ENCODE measurements at places on chromosomes 11 and 22.

DNA sequence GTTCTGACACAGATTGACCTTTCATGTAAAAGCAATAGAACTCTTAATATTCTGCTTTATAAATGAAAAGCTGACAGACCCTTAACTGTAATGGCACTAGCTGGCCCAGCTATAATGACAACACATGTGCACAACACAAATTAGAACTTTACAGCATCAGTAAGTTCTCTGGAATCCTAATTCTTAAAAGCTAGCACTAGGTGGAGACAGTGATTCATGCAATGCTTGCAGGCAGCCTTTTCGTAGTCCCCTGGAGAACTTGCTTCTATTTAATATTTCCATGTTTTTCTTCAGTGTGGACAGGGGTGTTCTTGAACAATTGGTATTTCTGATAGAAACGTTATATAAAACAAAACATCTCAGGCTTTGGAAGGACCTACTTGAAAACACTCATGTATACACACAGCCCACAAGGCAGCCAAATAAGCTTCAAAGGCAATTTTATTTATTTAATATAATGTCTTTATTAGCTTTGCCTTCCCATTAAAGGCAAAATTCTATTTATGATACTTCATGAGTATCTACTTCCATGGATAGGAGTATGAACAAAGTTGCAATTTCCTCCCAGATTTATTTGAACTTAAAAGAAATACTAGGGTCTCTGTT, 374.3 kb upstream of the MPPED2 start:
- no peak for ATAC-seq

GRCh38 chr11:39541945-39542351, 1917.5 kb downstream of the LRRC4C start:
- ATAC-seq, result no peak

GRCh38 chr11:86513746-86514373, 139.2 kb downstream of the CCDC81 start:
- no peak for ATAC-seq

DNA sequence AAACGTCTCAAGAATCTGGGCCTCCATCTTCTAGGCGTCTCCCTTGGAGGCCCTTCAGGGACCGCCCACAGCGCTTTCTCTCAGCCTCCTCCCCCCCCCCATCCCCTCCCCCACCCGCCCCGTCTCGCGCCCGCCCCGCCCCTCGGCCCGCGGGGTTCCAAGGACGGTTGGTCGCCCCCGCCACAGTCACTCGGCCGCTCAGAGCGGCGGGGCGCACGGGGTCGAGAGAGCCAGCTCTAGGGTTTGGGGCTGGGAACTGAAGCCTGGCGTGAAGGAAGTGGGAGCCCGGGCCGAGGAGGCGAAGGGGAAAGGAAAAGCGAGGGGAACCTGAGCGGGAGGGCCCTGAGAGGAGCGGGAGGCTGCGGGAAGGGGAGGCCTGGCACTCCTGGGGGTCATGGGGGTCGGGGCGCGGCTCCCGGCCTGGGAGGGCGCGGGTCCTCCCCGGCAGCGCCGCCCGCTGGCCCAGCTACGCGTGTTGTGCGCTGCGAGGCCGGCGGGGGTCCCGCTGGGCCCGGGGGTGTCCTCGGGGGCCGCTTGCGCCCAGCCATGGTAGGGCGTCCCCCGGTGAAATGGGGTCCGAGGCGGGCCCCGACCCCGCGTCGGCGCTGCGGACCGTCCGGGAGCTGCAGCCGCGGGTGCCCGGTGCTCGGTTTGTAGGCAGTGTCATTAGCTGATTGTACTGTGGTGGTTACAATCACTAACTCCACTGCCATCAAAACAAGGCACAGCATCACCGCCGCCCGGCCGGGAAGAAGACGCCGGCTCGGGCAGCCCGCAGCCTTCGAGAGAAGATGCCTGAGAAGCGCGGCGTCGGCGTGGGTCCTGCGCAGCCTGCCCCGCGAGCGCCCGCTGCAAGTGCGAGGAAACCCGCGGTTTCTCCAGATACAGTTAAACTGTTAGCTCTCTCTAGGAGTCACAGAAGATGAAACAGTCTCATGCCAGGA, at the start of gene BTG4:
Gene BTG4, minus strand, starts transcription at position 91 of the 944 bp plus-strand sequence. CDS start 13,610 bp downstream, outside the sequence.
- peak; percentile 35 for ATAC-seq

DNA sequence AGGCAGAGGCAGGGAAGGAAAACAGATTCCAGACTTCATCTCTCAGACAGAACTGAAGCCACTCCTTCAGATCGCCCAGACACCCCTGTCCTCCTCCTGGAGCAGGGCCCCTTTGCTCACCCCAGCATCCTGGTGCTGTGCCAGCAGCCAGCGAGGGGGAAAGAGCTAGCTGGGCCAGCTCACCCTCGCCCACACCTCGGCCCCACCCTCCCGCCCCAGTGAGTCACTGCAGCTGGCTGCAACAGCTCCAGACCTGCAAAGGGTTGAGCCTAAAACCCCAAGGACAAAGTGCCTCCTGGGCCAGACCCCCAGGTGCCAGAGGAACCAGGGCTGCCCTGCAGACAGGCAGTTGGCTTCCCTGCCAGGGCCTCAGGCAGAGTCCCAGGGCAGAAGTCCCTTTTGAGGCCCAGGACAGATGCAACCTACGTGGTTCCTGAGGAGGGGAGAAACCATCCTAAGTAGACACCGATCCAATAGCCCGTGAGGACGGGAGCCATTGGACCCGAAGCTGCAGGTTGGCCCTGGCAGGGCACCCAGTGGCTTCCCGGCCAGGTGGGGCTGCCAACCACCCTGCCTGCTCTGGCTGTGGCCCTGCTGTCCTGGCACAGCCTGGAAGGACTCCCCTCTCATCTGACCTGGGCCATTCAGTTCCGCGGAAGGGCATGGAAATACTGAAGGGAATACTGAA, 7.2 kb downstream of the AHNAK start:
- peak; percentile 36 for ATAC-seq

DNA sequence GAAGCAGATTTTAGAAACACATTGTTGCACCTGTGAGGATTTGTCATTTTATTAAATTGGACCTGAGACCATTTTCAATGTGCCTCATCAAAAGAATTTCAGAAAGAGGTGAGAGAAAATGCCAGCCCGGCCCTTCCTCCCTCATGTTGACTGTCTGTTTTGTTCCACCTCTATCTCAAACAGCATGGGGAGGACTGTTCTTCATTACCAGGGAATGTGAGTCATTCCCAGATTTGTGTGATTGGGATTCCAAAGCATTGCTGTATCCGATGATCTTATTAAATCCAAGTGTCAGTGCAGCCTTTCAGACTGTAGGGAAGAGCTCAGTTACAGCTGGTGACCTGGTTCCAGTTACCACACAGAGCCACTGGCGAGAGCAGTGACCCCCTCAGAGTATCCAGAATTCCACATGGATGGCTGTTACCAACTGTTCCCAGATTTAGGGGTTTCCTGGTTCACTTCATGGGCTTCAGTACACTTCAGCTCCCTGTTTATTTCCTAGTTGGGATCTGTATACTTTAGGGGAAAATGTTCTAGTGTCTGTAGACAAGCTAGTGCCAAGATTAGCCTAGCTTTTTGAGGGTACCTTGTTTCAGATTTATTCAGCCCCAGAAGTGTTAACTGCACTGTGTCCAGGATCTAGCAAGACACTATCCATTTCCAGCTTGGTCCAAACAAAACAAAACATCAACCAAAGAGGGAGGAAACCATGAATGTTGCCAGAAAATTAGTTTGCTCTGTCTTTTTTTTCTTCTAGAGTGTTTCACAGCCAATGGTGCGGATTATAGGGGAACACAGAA, 20.9 kb downstream of the KREMEN1 start:
- ATAC-seq, result no peak

DNA sequence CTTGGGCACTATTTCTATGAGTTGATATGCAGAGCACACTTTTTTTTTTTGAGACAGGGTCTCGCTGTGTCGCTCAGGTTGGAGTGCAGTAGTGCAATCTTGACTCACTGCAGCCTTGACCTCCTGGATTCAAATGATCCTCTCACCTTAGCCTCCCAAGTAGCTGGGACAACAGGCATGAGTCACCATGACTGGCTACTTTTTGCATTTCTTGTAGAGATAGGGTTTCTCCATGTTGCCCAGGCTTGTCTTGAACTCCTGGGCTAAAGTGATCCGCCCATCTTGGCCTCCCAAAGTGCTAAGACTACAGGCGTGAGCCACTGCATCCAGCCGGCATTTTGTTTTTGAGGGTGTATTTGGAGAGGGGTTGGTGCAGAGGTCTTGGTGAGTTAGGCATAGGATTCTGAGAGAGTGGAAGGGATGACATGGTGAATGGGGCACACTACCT, 29.9 kb upstream of the MTCH2 start:
- ATAC-seq, result no peak

DNA sequence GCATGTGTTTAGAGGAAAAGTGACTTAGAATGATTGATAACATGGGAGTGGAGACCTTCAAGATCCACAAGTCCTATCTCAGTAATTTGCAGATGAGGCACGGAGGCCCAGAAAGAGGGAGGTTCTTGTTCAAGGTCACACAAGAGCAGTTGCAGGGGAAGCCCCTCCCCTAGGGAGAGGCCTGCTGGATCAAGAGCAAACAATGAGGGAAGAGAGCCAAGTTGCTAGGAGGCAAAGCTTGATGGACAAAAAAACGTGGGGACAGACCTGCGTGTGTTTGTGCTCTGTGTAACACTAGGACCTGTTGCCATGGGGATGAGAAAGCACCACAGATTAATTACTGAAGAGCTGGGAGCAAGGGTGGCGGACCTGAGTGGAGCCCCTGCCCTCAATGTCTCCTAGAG, 6.4 kb upstream of the MFRP start:
- no peak for ATAC-seq

GRCh38 chr11:85089654-85090053, 537.5 kb downstream of the DLG2 start:
- ATAC-seq, result no peak

- ATAC-seq, result no peak
Measured at GRCh38 chr22:26842103-26842502, 184.7 kb downstream of the MIAT start.

DNA sequence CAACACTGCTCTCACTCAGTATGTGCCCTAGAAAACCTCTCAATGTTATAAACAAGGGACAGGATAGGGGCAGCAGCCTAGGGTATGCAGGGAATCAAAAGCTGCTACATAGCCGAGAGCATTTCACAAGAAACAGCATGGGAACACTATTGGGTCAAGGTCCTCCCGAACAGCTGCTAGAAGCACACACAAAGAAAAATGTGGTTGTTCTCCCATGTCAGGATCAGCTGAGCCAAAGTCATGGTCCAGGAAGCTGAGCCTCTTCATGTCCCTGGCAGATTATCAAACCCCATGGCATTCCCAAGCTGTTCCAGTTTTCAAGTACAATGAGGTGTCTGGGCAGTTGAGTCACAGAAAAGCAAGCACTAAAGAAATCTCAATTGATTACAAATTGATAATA, 21.0 kb upstream of the GDPD4 start:
- no peak for ATAC-seq

GRCh38 chr11:81829976-81830375, 903.7 kb downstream of the FAM181B start:
- ATAC-seq, result no peak

GRCh38 chr11:125947419-125948277, 1.8 kb downstream of the VSIG10L2 start:
- ATAC-seq, result no peak
